Upper lobe of left lung (tissue), 6 donors: ENCODE measurements at places on chromosomes 7 and 10. TPM values are rescaled to one million over a fixed set of nuclear protein-coding genes. Genes with fewer than 3 reads are reported as not detected.

- DNase-seq: no peak
Observed at GRCh38 chr10:23469596-23470237, 30.8 kb downstream of the OTUD1 start.

The GIMAP2 gene
- total RNA-seq: 34.0 TPM

The ACSL5 gene
- total RNA-seq: 62.9 TPM

The SH2B2 gene
- total RNA-seq: 7.4 TPM

The PRR15 gene
- 5.8 TPM for total RNA-seq

- DNase-seq: peak; percentile 72
Observed at GRCh38 chr10:1732564-1732996, 4.7 kb downstream of the ADARB2 start.

- DNase-seq: no peak
Observed at GRCh38 chr10:42482411-42482810, 156.0 kb downstream of the ZNF33B start.
